Neural progenitor cell (in vitro differentiated cells): ENCODE measurements at places on chromosomes 5 and 9.

- DNase-seq = no peak
These were observed 1.4 kb downstream of the SUSD1 start for GRCh38 chr9:112173489-112174221.

DNA sequence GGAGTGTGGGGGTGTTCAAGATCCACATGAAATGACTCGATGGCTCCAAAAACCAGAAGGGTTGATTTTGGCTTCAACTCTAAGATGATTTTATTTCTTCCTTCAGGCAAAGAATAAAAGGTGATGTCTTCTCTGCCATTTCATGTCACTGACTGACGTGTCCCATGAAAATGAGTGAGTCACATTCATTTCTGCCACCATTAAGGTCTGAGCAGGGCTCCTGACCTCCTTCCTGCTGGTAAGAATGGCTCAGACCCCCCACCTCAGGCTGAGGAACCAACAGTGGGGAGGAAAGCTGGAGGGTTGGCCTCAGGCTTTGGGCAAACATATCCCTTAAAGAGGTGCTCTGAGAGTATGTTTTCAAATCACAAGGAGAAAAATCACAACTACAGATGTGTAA lies 53.9 kb upstream of the ZNF354A start:
- no peak for DNase-seq

DNA sequence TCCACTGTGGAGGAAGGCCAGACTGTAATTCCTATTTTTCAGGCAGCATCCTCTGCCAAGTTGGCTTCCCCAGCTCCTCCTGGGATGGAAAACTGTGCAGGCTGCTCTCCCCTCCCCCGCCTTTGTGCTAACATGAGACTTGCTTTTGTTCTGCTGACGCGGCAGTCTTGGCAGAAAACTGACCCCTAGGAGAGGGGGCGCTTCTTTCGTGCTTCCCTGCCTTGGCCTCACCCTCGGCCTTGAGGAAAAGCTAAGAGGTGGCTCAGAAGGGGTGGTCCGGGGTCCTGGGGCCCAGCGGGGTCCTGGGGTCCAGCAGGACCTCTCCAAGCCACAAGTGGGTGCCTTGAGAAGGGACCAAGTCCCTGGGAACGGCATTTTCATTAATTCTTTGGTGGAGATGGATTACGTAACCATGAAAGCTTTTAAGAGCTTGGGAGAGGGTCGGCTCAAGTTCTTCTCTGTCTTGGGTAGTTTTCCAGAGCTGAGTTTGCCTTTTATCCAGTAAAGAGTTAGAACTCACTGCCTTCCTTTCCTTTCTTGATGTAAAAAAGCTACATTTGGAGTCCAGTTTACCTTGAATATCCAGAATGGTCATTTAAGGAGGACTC lies 51.0 kb downstream of the SH3PXD2B start:
- peak; percentile 69 for DNase-seq

DNA sequence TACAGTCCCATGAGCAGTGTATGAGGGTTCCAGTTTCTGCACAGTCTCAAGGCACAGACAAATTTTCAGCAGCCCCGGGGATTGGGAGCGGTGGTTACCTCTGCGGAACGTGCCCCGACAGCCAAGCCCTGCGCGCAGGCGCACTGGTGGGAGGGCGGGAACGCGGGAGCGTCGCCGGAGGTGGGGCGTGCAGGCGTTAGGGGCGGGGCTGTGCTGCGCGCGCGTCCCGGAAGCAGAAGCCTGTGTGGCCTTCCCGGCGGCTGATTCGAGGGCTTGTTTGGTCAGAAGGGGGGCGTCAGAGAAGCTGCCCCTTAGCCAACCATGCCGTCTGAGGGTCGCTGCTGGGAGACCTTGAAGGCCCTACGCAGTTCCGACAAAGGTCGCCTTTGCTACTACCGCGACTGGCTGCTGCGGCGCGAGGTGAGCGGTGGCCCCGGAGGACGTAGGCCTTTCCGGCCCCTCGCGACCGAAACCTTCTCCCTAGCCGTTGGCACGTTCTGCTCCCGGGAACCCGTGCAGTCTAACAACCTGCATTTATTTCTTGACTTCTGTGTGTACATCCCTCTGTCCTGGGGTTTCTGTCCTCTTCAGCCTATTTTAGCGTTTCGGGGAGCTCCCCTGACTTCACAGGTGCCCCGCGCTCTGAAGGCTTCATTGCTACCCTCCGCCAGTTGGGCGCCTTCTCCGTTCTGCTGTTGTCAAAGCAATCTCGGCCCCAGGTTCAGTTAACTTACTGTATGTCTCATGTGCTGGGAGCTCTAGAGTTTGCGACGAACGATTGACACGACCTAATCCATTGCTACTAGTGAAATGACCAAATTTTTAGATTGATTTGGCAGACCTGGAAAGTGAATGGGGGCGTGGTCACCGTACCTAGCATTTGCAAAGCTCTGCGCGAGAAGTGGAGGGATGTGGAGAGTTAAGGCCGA lies at the start of gene GLE1:
Gene GLE1, plus strand, starts transcription at position 235 of the 929 bp plus-strand sequence. Its CDS starts 87 bp downstream, at position 322.
- peak; percentile 98 for DNase-seq

- no peak for DNase-seq
These were observed 47.1 kb upstream of the ANGPTL2 start for GRCh38 chr9:127169575-127169883.

GRCh38 chr5:54251981-54252380 lies 58.4 kb downstream of the ARL15 start:
- no peak for DNase-seq

GRCh38 chr9:129716091-129716490 lies 36.8 kb downstream of the PTGES start:
- DNase-seq = no peak

GRCh38 chr5:151612689-151613427 lies 21.7 kb upstream of the FAT2 start:
- DNase-seq = no peak

GRCh38 chr5:168329302-168329701 lies 37.9 kb downstream of the WWC1 start:
- DNase-seq = no peak

DNA sequence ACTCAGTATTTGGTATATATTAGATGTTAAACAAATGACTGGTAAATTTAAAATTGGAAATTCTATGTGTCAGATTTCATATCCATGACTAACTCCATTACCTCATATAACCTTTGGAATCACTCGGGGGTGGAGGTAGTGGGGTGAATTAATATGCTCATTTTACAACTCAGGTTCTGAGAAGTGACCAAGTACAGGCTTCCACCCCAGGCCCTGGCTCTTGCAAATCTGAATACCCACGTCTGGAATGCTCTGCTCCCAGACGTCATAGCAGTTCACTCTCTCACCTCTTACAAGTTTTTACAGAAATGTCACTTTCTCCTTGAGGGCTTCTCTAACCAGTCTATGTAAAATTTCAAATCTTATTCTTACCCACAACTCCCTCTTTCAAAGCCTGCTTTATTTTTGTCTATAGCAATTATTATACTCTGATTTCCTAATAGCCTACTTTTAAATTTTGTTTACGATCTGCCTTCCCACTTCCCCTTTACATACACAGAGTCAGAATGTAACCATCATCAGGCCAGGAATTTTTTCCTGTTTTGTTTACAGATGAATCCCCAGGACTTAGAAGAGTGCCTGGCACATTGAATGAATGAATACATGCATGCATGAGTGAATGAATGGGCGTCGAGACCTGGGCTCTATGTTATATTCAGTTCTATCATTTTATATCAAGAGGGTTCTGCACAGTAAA lies 134.1 kb upstream of the IFNE start:
- no peak for DNase-seq

DNA sequence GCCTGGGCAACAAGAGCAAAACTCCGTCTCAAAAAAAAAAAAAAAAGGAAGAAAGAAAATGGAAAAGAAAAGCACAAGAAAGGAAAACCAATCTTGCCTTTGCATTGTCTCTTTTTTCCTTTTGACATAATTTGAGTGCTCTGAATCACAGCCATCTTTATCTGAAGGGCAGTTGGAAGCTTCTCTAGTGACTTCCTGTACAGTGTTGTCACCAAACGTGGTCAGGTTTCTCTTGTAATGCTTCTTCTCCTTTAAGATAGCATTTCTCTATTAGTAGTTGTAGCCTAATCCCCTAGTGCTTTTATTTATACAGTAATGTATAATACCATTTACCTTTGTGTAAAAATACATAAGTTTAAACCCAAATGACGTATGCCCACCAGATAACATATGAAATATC lies 18.1 kb downstream of the PRKACG start:
- DNase-seq = no peak

GRCh38 chr9:128065907-128066712 lies 1.0 kb downstream of the NAIF1 start:
- DNase-seq = no peak

- DNase-seq = no peak
These were observed 169.7 kb downstream of the DTWD2 start for GRCh38 chr5:118818604-118819003.
